ENCODE measurements at places on chromosomes 4 and X. TPM values are rescaled to one million over a fixed set of nuclear protein-coding genes. Genes with fewer than 3 reads are reported as not detected.

The SH3RF1 gene
- total RNA-seq: 0.22 TPM

The ERVMER34-1 gene
- 0.32 TPM for total RNA-seq

The SPANXB1 gene
- total RNA-seq: not detected

GRCh38 chr4:12911750-12912358 is 572.3 kb downstream of the RAB28 start:
- no peak overlapping the region for H3K4me3 ChIP-seq
- H3K27ac ChIP-seq: no peak overlapping the region
- H3K36me3 ChIP-seq: no peaks in the 10 kb centered on the region
- no peaks in the 10 kb centered on the region for H3K4me1 ChIP-seq

DNA sequence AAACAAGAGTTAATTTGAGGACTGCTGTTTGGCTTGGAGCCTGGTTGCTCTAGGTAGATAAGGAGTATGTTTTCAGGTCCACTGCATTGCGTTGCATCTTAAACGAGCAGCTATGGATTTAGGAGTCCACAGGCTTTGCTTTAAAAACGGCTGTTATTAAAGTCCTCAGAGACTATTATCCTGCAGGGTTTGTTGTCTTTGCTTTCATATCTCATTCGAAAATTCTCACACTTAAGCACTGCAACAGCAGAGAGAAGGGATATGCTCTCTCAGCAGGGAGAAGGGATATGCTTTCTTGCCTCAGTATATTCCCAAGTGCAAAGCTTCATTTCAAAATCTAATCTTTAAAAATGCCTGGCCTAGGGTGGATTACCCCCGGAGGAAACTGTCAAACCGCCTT is 444.7 kb upstream of the FTHL17 start:
- no peak for DNase-seq
- no peak overlapping the region for H3K4me3 ChIP-seq
- no peaks in the 10 kb centered on the region for H3K27me3 ChIP-seq
- no peaks in the 10 kb centered on the region for H3K4me1 ChIP-seq
- no peaks in the 10 kb centered on the region for H3K36me3 ChIP-seq

DNA sequence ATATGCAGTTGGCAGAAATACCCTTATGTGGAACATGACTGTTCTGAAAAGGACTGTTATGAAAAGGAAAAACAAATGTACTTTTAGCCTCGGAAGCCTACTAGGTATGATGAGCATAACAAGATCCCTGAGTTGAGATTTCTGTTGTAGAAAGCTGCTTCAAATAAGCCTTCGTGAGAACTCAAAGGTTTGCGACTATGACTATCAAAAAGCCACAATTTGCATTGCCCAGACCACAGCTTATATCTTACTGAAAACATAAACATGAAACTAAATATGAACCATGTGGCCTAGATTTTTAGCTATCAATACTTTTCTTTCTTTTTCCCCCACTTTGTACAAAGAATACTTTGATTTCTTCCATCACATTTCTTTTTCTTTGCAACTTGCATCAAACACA is 398.2 kb upstream of the LCORL start:
- no peaks in the 10 kb centered on the region for H3K4me1 ChIP-seq
- no peaks in the 10 kb centered on the region for H3K36me3 ChIP-seq
- H3K27ac ChIP-seq: no peak overlapping the region
- no peaks in the 10 kb centered on the region for H3K27me3 ChIP-seq
- no peak for DNase-seq

GRCh38 chr4:21061902-21062301 is 361.6 kb downstream of the PACRGL start:
- no peak overlapping the region for H3K4me3 ChIP-seq
- no peaks in the 10 kb centered on the region for H3K4me1 ChIP-seq
- no peaks in the 10 kb centered on the region for H3K36me3 ChIP-seq

- H3K27me3 ChIP-seq: no peaks in the 10 kb centered on the region
- H3K36me3 ChIP-seq: no peaks in the 10 kb centered on the region
- no peak for DNase-seq
- no peaks in the 10 kb centered on the region for H3K4me1 ChIP-seq
- H3K4me3 ChIP-seq: no peak overlapping the region
These were observed 131.1 kb downstream of the GPC3 start for GRCh38 chrX:133854290-133854689.

Measured in activated naive CD4-positive, alpha-beta T cell treated with anti-CD3 and anti-CD28 coated beads for 36 hours (primary cell).